Bronchial smooth muscle cell (primary cell): ENCODE measurements at places on chromosomes 7 and 10. TPM values are rescaled to one million over a fixed set of nuclear protein-coding genes. Genes with fewer than 3 reads are reported as not detected.

The CCDC136 gene
- 18.1 and 21.0 TPM in 2 replicates for total RNA-seq

The TACC2 gene
- total RNA-seq: 2.5 and 3.9 TPM in 2 replicates

The PDE1C gene
- 0.09 and 0.16 TPM in 2 replicates for total RNA-seq

The FAM149B1 gene
- 27.9 and 44.2 TPM in 2 replicates for total RNA-seq

The HTR5A gene
- not detected in 2 replicates for total RNA-seq

The C10orf67 gene
- under 0.01 TPM in 1 of 2 replicates, not detected in the other for total RNA-seq

The TUBB8 gene
- not detected in 2 replicates for total RNA-seq

The EFCAB10 gene
- total RNA-seq: under 0.01 TPM in 1 of 2 replicates, not detected in the other

The SPDYE16 gene
- total RNA-seq: under 0.01 and 0.26 TPM in 2 replicates

The PCDH15 gene
- total RNA-seq: not detected in 2 replicates

The SLC39A12 gene
- 0.09 TPM in 1 of 2 replicates, not detected in the other for total RNA-seq

The FAM25G gene
- total RNA-seq: not detected in 2 replicates

The SEMA3C gene
- total RNA-seq: 126 and 190 TPM in 2 replicates

The TMEM225B gene
- 1.3 and 1.5 TPM in 2 replicates for total RNA-seq

The LMBR1 gene
- total RNA-seq: 24.8 and 45.1 TPM in 2 replicates

The PIP gene
- not detected in 2 replicates for total RNA-seq

The OR2A1 gene
- 0.09 TPM in 1 of 2 replicates, not detected in the other for total RNA-seq

The OPN1SW gene
- not detected in 2 replicates for total RNA-seq

The LIPK gene
- total RNA-seq: not detected in 2 replicates

The DENND11 gene
- 5.7 and 9.6 TPM in 2 replicates for total RNA-seq

The TBX20 gene
- not detected in 2 replicates for total RNA-seq

The TMEM270 gene
- total RNA-seq: 0.16 TPM in 1 of 2 replicates, not detected in the other

The NEUROG3 gene
- not detected in 2 replicates for total RNA-seq

The RTKN2 gene
- 0.17 and 0.47 TPM in 2 replicates for total RNA-seq

The RNF133 gene
- total RNA-seq: 0.16 and 0.34 TPM in 2 replicates

The AOC1 gene
- not detected in 2 replicates for total RNA-seq

The PLCE1 gene
- total RNA-seq: 3.3 and 5.0 TPM in 2 replicates

The HBP1 gene
- 134 and 149 TPM in 2 replicates for total RNA-seq

The CPEB3 gene
- 0.32 and 0.43 TPM in 2 replicates for total RNA-seq

The GSTO2 gene
- 1.7 and 2.4 TPM in 2 replicates for total RNA-seq

The POLR2J gene
- total RNA-seq: 23.2 and 29.8 TPM in 2 replicates

The PTPRZ1 gene
- total RNA-seq: under 0.01 TPM in 1 of 2 replicates, not detected in the other

The ANXA8L1 gene
- 0.16 and 0.17 TPM in 2 replicates for total RNA-seq

The MOGAT3 gene
- total RNA-seq: not detected in 2 replicates

The ADAM8 gene
- total RNA-seq: 1.7 and 2.4 TPM in 2 replicates

The TDRD1 gene
- 0.16 TPM in 1 of 2 replicates, not detected in the other for total RNA-seq

The SLC35G1 gene
- 3.2 and 4.9 TPM in 2 replicates for total RNA-seq

The RPEL1 gene
- total RNA-seq: under 0.01 TPM in 1 of 2 replicates, not detected in the other

The ITIH5 gene
- total RNA-seq: 0.16 and 0.17 TPM in 2 replicates

The ENO4 gene
- total RNA-seq: 0.32 and 0.34 TPM in 2 replicates

The TRIM56 gene
- total RNA-seq: 23.2 and 36.1 TPM in 2 replicates

The CPA2 gene
- total RNA-seq: under 0.01 TPM in 1 of 2 replicates, not detected in the other

The NODAL gene
- total RNA-seq: not detected in 2 replicates

The TSPAN13 gene
- 1.8 and 4.1 TPM in 2 replicates for total RNA-seq

The NPSR1 gene
- not detected in 2 replicates for total RNA-seq

The THSD7A gene
- 0.17 and 1.1 TPM in 2 replicates for total RNA-seq

The GNAT3 gene
- not detected in 2 replicates for total RNA-seq

The CNPY1 gene
- total RNA-seq: not detected in 2 replicates

The SEMA3E gene
- total RNA-seq: 0.79 and 11.0 TPM in 2 replicates

The CUX1 gene
- 37.9 and 41.1 TPM in 2 replicates for total RNA-seq

The PAPOLB gene
- total RNA-seq: under 0.01 TPM in 2 replicates

The CHRM2 gene
- total RNA-seq: 0.32 and 3.0 TPM in 2 replicates

The ZNF804B gene
- total RNA-seq: not detected in 2 replicates

The ERVW-1 gene
- total RNA-seq: not detected in 2 replicates

The C10orf53 gene
- not detected in 2 replicates for total RNA-seq

The NAT16 gene
- total RNA-seq: not detected in 2 replicates

The COL28A1 gene
- 0.09 and 0.16 TPM in 2 replicates for total RNA-seq

The FOXP2 gene
- total RNA-seq: 4.2 and 6.1 TPM in 2 replicates
